ENCODE measurements at places on chromosomes 1 and 21.

DNA sequence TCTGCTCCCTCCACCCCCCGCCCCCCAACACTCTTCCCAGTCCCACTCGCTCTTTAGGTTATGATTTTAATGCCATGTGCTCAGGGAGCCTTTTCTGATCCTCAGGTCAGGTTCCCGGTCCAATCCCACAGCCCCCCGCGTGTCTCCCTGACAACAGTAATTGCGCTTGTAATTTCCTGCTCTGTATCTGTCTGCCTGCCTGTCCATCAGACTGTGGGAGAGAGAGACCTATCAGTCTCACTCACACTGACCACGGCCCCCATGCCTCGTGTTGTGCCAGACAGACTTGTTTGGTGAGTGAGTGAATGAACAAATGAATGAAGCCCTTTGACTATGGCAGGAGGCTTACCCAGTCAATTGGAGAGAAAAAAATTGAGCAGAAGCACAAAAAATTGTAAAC is 50.8 kb upstream of the ECE1 start:
- no peak for DNase-seq

DNA sequence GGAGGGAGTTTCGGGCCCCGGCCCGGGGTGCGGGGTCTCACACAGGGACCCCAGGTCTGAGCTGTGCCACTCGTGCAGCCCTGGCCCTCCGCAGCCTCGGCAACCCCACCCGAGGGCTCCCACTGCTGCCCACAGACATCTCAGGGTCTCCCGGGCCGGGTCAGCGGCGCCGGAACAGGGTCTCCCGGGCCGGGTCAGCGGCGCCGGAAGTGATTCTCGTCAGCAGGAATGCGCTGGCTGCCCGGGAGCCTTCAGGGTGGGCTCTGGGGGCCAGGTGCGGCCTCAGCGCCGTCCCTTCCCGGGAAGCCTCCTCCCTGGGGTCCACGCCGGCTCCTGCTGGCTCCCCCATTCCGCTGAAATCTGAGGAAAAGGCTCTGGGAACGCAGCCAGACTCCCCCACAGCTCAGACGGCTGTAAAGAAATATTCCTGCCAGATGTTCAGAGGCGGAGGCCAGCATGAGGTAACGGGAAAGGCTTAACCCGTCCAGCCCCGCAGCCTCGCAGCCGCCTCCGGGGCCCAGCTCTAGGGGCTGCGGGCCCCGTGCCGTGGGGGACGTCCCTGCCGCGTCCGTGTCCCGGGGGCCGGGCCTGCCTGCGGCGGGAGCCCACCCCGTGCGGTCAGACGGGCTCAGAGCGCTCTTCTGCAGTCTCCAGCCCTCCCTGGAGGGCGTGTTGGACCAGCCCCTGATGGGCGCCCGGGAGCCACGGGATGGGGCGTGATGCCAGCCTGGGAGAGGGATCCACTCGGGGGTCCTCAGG is 8.7 kb upstream of the COL6A1 start:
- peak; percentile 19 for DNase-seq

GRCh38 chr21:42663860-42664535 is 10.6 kb downstream of the PDE9A start:
- peak; percentile 38 for DNase-seq

- no peak for DNase-seq
These were observed 32.8 kb upstream of the PRELP start for GRCh38 chr1:203442821-203443220.

- no peak for DNase-seq
These were observed 497.2 kb upstream of the PKN2 start for GRCh38 chr1:88186911-88187310.

- DNase-seq = no peak
These were observed 101.4 kb downstream of the SIPA1L2 start for GRCh38 chr1:232528472-232529089.

DNA sequence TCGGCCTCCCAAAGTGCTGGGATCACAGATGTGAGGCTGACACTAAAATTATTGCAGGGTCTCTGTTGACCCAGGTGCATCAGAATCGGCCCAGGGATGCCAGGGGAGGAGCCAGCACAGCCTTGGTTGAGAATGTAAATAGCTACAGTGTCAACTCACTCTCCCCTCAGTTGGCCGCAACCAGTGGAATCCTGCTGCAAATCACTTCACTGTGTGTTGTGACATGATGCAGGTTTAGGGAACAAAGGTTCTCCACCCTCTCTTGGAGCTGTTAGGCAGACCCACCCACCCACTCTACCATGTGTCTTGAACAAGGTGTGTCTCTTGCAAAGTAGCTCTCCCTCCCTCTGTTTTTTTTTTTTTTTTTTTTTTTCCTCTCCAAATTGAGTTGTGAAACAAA is 60.5 kb upstream of the SOD1 start:
- no peak for DNase-seq

DNA sequence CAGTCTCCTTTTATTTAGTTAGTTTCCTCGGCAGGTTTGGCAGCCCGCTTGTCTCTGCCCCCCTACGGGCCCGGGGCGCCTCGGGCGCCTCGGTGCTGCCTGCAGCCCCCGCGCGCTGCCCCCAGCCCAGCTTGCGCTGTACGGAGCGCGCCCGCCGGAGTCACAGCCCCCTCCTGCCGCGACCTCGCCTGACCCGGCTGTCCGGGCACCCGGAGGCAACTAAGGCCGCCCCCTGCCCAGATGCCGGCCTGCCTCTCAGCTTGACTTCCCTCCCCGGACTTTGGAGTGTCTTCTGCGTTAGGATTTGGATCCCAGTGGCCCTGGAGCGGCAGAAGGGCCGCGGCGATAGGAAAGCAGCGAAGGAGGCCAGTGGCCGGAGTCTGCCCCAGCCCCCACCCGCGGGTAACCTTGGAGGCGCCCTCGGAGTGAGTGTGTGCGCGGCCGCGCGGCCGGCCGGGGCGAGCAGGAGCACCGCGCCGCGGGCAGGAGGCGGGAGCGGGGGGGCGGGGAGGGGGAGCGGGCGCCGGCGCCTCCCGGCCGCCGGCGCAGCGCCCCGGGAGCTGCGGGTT is 7.6 kb downstream of the CDKN2C start:
- DNase-seq = no peak

DNA sequence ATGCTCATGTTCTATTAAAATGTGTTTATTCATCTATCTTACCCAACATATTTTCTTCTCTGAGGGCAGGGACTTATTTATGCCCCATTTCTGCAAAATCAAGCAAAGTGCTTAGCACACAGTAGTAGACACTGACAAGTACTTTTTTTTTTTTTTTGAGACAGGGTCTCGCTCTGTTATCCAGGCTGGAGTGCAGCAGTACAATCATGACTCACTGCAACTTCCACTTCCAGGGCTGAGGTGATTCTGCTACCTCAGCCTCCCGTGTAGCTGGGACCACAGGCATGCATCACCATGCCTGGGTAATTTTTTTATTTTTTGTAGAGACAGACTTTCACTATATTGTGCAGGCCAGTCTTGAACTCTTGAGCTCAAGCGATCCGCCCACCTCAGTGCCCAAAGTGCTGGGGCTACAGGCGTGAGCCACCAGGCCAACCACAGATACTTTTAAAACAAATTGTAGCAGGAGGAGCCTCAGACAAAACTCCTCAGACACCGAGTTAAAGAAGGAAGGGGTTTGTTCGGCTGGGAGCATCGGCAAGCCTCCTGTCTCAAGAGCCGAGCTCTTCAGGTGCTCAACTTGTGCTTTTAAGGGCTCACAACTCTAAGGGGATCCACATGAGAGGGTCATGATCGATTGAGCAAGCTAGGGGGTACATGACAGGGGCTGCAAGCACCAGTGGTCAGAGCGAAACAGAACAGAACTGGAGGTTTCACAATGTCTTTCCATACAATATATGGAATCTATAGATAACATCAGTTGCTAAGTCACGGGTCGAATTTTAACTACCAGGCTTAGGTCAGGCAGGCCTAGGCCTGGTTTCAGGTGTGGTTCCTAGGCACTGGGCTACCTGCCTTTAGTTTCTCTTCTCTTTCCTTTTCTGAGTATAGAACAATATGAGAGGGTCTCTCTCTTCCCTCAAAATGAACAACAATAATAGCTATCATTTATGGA is 5.7 kb upstream of the TMEM167B start:
- no peak for DNase-seq

- DNase-seq = no peak
These were observed 326.7 kb downstream of the PAPPA2 start for GRCh38 chr1:176789571-176790090.

DNA sequence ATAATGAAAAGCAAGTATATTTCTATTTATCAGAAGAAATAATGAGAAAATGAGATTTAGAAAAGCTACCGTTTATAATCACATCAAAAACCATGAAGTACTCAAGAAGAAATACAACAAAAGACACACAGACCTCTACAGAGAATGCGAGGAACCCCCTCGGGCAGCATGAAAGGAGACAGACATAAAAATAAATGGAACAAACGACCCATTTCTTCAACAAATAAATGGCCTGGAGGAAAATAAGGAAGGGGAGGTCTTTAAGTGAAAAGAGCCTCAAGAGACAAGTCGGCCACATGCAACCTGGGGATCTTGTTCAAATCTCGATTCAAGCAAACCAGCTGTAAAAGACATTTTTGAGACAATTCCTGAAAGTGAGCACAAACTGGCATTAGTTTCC is 6.0 kb downstream of the CFAP74 start:
- DNase-seq = no peak

GRCh38 chr1:238664139-238664538 is 722.2 kb upstream of the CHRM3 start:
- no peak for DNase-seq

- no peak for DNase-seq
These were observed 549.1 kb downstream of the PTBP2 start for GRCh38 chr1:97270508-97271307.

GRCh38 chr1:175354080-175354479 is 161.5 kb upstream of the KIAA0040 start:
- DNase-seq = no peak

DNA sequence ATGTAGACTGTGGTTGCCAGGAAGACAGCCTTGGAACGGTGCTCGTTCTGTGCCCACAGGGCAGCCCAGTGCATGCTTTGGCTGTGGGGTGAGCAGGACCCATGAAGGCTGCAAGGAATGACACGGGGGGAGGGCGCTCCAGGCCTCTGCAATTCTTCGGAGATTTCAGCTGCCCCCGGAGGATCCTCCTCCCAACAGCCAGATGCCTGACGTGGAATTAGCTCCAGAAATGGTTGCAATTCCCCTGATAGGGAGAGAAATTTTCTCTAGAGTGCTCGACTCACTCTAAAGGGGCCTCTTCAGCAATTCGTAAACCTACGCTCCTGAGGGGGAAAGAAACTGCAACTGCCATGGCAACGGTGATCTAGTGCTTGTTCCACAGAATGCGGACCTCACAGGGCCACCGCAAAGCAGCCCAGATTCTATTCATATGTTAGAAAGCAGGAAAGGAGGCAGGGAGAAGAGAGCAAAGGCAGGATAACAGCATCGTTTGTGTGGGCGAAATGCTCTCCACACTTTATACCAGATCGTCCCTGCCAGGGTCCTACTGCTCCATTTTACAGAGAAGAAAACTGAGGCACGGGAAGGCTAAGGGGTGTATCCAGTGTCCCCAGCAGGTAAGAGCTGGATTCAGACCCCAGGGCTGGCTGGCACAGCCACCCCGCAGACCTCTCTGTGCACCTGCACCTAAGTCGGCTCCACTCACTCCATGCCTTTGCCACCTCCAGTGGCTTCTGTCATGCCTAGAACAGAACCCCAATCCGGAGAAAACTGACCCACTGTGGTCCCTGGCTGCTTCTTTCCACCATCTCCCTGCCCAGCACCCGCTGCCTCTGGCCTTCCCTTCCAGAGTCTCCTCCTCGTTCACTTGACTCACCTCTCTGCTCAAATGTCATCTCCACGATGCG is 11.9 kb upstream of the PDE9A start:
- no peak for DNase-seq

GRCh38 chr21:16086121-16086520 is 356.3 kb downstream of the USP25 start:
- DNase-seq = no peak

GRCh38 chr1:56719171-56719570 is 74.1 kb downstream of the PRKAA2 start:
- DNase-seq = peak; percentile 27

DNA sequence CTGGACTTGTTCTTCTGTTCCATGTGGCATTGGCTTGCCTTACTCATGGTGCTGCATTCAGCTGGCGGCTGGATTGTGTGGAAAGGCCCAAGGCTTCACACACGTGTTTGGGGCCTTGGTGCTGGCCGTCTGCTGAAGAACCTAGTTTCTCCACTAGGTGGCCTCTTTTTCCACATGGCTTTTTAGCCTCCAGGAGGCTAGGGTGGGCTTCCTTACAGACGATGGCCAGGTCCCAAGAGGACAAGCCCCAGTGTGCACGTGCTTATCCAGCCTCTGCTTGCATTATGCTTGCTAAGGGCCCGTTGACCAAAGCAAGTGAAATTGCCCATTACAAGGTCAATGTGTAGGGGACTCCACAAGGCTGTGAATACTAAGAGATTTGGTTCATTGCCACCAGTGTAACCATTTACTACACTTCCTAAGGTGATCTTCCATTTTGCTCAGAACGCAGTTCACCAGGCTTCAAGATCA is 47.5 kb upstream of the FOXO6 start:
- no peak for DNase-seq

GRCh38 chr1:12548279-12548972 is 69.6 kb downstream of the DHRS3 start:
- DNase-seq = no peak

GRCh38 chr1:192516776-192517297 is 58.7 kb upstream of the RGS1 start:
- no peak for DNase-seq

DNA sequence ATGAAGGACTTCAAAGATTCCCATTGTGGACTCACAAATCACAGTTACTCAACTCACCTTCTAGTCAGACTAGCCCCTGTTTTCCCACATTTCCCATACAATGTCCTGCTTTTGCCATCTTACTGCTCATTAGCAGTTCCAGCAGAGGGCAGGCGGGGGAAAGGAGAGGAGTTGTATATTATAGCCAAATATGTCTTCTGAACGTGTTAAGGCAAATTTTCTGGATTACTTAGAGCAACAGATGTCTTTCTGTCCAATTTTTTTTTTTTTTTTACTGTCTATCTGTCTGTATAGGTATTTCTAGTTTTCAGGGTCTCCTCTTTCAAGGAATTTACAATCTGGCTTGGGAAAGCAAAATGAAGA is 29.9 kb upstream of the DDAH1 start:
- DNase-seq = no peak

DNA sequence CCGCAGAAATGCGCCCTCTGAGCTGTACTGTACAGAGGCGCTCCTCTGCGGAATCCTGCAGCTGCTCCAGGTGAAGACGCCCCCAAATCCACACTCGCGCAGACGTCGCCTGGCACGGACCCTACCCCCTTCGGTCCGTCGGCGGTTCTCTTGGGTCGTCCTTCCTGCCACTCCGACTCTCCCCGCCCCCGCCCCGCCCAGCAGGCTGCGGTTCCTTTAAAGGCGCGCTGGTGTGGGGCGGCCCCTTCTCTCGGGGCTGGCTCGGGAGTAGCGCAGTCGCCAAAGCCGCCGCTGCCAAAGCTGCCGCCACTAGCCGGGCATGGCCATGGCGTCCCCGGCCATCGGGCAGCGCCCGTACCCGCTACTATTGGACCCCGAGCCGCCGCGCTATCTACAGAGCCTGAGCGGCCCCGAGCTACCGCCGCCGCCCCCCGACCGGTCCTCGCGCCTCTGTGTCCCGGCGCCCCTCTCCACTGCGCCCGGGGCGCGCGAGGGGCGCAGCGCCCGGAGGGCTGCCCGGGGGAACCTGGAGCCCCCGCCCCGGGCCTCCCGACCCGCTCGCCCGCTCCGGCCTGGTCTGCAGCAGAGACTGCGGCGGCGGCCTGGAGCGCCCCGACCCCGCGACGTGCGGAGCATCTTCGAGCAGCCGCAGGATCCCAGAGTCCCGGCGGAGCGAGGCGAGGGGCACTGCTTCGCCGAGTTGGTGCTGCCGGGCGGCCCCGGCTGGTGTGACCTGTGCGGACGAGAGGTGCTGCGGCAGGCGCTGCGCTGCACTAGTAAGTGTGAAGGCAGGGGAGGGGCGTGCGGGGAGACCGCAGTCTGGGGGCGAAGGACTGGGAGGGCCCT is at the start of gene RASSF5:
Gene RASSF5 (plus strand): TSS at position 248 of the 846 bp plus-strand sequence. CDS start 72 bp downstream, at position 320.
- DNase-seq = no peak
